ENCODE measurements at places on chromosomes 5 and 9.

GRCh38 chr5:97854871-97855762, 672.1 kb upstream of the RIOK2 start:
- DNase-seq: no peak

DNA sequence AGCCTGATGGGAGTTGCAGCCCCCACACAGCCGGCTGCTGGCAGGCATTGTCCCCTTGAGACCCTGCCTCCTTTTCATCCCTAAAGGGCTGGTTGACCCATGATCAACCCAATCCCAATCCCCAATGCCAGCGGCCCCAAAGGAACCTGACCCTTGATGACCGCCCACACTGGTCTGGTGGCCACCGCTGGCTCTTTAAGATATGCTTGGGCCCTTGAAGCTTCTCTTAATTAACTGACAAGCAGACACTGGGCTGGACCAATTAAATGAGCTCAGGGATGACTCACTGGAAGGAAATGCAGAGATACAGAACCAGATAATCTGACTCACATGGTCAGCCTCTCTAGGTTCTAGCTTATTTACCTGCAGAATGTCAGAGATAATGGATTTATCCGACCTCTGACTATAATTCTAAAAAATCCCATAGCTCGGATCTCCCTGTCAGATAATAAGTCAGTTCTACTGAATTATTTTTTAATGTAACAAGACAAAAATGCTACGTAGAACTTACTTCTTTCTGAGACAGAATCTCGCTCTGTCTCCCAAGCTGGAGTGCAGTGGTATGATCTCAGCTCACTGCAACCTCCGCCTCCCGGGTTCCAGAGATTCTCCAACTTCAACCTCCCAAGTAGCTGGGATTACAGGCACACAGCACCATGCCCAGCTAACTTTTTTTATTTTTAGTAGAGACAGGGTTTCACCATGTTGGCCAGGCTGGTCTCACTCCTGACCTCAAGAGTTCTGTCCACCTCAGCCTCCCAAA, 11.1 kb upstream of the MLANA start:
- peak; percentile 88 for DNase-seq

DNA sequence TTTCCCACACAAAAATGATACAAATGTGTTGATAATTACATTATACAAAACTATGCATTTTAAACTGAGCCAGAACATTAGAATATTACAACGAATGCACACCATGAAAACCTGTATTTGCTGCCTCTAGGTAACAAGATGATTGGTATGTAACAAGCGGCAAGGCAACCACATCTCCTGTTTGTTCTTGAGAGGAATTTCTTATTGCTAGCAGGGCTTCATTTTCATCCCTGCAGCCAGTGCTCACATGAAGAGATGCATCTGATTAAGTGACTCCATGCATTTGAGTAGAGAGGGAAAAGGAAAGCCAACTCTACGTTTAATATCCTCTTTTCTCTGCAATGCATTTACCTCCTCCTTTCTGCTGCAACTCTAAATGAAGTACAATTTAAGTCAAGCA, 36.6 kb downstream of the FRMD3 start:
- DNase-seq: no peak

DNA sequence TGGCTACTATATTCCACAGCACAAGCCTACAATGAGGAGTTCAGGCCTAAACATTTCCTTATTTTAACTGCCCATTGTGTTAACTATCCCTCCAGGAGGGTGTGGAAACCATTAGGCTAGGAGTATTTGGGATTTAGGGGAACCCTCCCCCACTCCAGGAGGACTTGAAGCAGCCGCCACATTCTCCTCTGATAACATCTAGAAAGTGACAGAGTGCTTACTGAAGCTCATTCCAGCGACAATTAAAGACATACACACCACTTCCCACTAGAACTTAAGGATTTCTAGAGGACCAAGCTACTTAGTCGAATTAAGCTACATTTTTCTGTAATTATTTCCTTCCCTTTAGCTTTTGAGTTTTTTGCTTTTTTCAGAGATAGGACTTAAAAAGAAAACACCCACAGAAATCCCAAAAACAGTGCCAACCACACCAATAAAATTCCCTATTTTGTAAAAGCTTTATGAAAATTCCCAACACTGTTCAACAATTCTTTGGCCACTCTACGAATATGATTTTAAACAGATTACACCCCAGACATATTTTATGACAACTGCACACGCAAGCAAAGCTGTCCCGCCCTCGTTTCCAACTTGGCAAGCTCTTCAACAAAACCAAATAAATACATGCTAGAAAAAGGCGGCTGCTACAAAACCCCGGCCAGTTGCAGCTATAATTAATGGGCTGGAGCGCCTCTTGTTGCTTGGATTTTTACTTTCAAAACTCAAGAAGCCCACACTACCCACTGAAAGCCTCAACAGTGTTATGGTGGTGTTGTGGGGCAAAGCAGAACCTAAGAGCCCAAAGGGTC, 4.5 kb downstream of the ROR2 start:
- no peak for DNase-seq

DNA sequence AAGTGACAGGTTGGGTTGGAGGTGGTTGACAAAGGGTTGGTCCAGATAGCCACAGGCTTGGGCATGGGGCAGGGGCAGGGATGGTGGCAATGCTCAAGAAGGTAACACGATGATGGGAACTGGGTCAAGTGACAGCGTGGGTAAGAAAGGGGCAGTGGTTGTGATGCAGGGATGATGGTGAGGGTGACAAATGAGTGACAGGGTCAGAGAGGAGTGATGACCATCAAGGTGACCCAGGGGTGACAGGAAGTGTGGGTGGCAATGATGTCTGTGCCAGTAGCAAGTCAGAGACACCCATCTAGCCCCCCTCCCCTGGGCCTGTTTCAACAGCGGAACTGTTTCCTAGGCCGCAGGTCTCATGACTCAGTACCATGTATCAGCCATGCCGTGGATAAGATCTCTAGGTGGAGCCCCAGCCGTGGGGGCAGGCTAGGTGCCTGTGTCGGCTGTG, 20.5 kb downstream of the AQP3 start:
- DNase-seq: no peak

Measured in HCT116 (cell line).